ENCODE measurements at places on chromosomes 6 and 20. TPM values are rescaled to one million over a fixed set of nuclear protein-coding genes. Genes with fewer than 3 reads are reported as not detected.

DNA sequence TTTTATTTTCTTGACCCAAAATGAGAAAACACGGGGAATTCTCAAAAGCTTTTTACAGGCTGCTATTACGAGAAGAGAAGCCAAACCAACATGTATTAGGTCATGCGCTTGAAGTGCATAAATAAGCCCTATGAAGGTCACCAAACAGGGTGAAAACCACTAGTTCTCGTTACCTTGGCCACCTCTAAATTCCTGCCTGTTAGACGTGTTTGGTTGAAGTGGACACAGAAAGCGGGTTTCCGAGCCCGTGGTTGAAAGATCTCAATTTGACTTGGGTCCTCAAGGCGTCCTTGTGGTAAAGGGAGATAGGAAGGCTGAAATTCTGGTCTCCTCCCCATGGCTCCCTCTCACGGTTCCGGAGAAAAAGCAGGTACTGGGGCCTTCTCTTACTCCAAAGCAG is 6.2 kb downstream of the EYA2 start:
- no peaks in the 10 kb centered on the region for H3K36me3 ChIP-seq
- H3K27me3 ChIP-seq = peaks cover 4% of the 10 kb centered on the region
- DNase-seq = no peak
- H3K4me1 ChIP-seq = peaks cover 1% of the 10 kb centered on the region

DNA sequence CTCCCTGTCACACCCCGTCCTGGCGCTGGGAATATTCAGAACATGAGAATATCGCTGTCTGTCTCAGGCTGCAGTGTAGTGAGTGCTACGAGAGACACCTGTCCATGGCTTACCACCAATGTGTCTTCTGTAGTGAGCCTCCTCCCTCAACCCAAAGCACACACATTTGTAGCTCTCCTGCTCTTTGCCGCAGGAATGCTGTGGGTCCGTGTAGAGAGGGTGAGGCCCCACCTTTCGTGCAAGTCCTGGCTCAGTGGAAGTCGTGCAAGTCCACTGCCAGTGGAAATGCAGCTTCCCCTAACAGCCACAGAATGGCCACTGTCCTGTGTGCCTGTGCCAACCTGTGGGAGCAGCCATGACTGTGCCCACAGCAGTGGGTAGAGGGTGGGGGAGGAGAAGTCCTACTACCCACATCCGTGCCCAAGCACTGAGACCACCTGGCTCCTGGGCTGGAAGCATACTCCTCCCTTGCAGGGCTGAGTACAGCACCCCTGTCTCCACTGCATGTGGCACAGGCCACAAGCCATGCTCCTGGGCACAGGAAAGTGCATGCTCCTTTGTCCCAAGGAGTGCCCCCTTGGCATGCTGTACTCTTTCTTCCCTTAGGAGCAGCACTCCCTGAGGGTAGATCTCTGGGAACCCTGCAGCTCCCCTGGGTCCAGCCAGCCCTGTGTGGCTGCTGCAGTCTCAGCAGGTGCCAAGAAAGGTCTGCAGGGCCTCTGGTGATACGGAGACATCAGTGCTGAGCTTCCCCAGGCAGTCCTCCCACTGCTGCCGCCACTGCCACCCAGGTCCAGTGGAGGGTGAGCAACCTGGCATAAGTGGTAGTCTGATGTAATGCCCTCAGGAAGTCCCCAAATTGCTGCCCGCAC is 28.0 kb downstream of the IGF2R start:
- no peak overlapping the region for H3K27ac ChIP-seq
- H3K4me1 ChIP-seq = peaks cover 6% of the 10 kb centered on the region
- no peaks in the 10 kb centered on the region for H3K36me3 ChIP-seq
- H3K4me3 ChIP-seq = no peak overlapping the region
- H3K27me3 ChIP-seq = no peaks in the 10 kb centered on the region

GRCh38 chr6:139415365-139415764 is 40.9 kb upstream of the CITED2 start:
- no peaks in the 10 kb centered on the region for H3K4me1 ChIP-seq
- H3K4me3 ChIP-seq = no peak overlapping the region
- H3K27ac ChIP-seq = no peak overlapping the region
- H3K27me3 ChIP-seq = no peaks in the 10 kb centered on the region
- no peaks in the 10 kb centered on the region for H3K36me3 ChIP-seq

DNA sequence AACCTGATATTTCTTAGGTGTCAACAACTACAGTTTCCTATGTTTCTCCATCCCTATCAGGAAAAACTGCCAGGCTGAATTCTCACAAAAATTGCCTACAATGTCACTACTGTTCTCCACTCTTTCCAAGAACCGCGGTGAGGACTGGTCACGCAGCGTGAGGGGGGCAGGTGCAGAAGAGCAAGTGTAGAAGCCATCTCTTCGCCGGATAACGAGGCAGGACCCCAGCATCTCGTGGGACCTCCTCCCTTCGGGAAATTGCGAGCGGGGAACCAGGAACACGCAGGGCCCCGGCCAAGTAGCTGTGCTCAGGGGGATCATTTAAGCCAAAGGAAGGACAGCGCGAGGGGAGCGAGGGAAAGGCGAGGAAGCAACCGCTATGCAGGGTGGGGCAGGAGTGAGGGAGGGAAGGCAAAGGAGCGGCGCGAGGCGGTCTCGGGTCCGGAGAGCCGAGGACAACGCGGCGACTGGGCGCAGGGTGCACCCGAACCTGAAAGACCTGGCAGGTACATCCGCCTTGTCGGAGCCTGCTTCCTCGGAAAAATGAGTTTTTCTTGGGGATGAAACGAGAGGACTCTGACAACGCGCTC is 559 bp downstream of the APMAP start:
- no peaks in the 10 kb centered on the region for H3K27me3 ChIP-seq
- H3K4me1 ChIP-seq = peaks cover 52% of the 10 kb centered on the region
- peak; percentile 71 for DNase-seq
- H3K36me3 ChIP-seq = no peaks in the 10 kb centered on the region
- H3K27ac ChIP-seq = peak overlapping the region; percentile 86

Gene MAPK13
- total RNA-seq = 3.6 TPM

GRCh38 chr6:55469951-55470366 is 109.0 kb downstream of the HMGCLL1 start:
- no peak overlapping the region for H3K27ac ChIP-seq
- no peaks in the 10 kb centered on the region for H3K4me1 ChIP-seq
- DNase-seq = no peak
- no peak overlapping the region for H3K4me3 ChIP-seq

Gene F13A1
- total RNA-seq = 120 TPM

Gene SYCP2L
- total RNA-seq = 1.1 TPM

DNA sequence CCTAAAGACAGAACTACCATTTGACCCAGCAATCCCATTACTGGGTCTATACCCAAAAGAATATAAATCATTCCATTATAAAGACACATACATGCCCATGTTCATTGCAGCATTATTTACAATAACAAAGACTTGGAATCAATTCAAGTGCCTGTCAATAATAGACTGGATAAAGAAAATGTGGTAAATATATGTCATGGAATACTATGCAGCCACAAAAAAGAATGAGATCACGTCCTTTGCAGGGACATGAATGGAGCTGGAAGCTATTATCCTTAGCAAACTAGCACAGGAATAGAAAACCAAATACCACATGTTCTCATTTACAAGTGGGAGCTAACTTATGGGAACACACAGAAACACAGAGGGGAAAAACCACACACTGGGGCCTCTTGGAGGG is 8.7 kb upstream of the DEFB128 start:
- H3K36me3 ChIP-seq = no peaks in the 10 kb centered on the region
- DNase-seq = no peak
- H3K4me3 ChIP-seq = no peak overlapping the region
- H3K27ac ChIP-seq = no peak overlapping the region
- no peaks in the 10 kb centered on the region for H3K27me3 ChIP-seq
- no peaks in the 10 kb centered on the region for H3K4me1 ChIP-seq

DNA sequence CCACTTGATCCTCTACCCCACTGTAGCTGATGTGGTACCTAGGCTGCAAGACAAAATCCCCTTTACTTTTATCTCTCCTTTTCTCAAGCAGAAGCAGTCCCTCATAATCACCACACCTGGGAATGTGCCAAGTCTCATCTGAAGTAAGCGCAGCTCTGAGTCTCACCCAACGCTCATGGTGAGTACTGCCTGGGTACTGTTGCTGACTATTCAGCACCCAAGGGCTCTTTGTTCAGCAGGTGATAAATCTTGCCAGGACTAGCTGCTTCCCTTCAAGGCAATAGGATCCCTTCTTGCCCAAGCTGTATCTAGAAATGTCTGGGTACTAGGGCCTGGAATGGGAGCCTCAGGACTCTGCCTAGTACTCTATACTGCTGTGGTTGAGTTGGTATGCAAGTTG is 70.9 kb downstream of the GCLC start:
- H3K36me3 ChIP-seq = no peaks in the 10 kb centered on the region
- DNase-seq = no peak
- no peaks in the 10 kb centered on the region for H3K27me3 ChIP-seq
- no peak overlapping the region for H3K4me3 ChIP-seq
- H3K27ac ChIP-seq = no peak overlapping the region

- DNase-seq = no peak
- H3K27ac ChIP-seq = no peak overlapping the region
- H3K27me3 ChIP-seq = no peaks in the 10 kb centered on the region
- no peak overlapping the region for H3K4me3 ChIP-seq
- H3K36me3 ChIP-seq = no peaks in the 10 kb centered on the region
Measured at GRCh38 chr6:112691289-112691688, 344.2 kb downstream of the RFPL4B start.

DNA sequence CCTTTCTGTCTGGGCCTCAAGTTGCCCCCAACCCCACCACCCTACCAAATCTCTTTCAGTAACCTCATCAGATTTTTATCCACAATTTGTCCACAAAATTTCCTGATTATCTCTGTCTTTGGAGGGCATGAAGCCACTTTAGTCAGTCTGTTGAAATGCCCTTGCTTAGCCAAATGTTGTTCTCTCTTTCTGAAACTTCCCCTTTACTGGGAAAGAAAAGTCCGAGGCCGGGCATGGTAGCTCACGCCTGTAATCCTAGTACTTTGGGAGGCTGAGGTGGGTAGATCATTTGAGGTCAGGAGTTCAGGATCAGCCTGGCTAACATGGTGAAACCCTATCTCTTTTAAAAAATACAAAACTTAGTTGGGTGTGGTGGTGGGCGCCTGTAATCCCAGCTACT is 33.8 kb downstream of the TOMM6 start:
- peaks cover 5% of the 10 kb centered on the region for H3K4me1 ChIP-seq
- H3K36me3 ChIP-seq = no peaks in the 10 kb centered on the region
- H3K4me3 ChIP-seq = no peak overlapping the region
- DNase-seq = no peak

- H3K36me3 ChIP-seq = no peaks in the 10 kb centered on the region
- no peaks in the 10 kb centered on the region for H3K27me3 ChIP-seq
- H3K27ac ChIP-seq = no peak overlapping the region
- no peak for DNase-seq
- H3K4me3 ChIP-seq = no peak overlapping the region
- H3K4me1 ChIP-seq = no peaks in the 10 kb centered on the region
Measured at GRCh38 chr6:98358173-98358572, 476.2 kb upstream of the POU3F2 start.

Gene OXT
- not detected for total RNA-seq

- H3K27ac ChIP-seq = no peak overlapping the region
- no peaks in the 10 kb centered on the region for H3K27me3 ChIP-seq
- no peaks in the 10 kb centered on the region for H3K36me3 ChIP-seq
- no peak overlapping the region for H3K4me3 ChIP-seq
- DNase-seq = no peak
- H3K4me1 ChIP-seq = no peaks in the 10 kb centered on the region
Measured at GRCh38 chr6:134511984-134512683, 194.2 kb upstream of the SGK1 start.

DNA sequence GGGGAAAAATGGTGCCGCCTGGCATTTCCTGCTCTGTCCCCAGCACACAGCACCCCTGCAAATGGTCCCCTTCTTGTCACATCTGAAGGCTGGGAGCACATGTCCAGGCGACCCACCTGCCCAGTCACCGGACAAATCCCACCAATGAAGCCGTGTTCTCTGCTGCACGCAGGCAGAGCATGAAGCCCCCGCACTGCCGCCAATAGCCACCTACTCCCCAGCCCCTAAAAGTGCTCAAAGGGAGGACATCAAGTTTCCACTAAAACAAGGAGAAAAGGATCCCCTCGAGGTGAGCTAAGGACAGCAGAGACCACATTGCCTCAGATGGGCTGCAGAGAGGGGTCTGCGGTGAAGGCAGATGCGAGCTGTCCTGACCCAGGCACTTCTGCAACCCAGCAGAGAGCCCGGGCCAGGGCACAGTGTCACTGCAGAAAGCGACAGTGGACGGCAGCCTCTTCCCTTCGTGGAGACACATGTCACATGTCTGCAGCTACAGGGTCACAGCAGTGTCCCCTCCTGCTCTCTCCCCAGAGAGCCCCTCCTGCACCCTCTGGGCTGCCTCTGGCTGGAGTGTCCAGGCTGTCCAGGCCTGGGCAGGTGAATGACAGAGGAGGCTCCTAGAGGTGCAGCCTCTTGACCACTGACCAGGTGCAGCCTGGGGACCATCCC is 221.5 kb downstream of the PREX1 start:
- H3K27ac ChIP-seq = no peak overlapping the region
- H3K4me1 ChIP-seq = no peaks in the 10 kb centered on the region
- H3K36me3 ChIP-seq = no peaks in the 10 kb centered on the region
- DNase-seq = peak; percentile 21
- no peak overlapping the region for H3K4me3 ChIP-seq

Gene ZFP57
- total RNA-seq = not detected

- H3K27ac ChIP-seq = no peak overlapping the region
- H3K27me3 ChIP-seq = no peaks in the 10 kb centered on the region
- no peak for DNase-seq
Measured at GRCh38 chr20:53929974-53930650, 140.3 kb downstream of the BCAS1 start.

GRCh38 chr20:48823960-48824498 is 3.8 kb downstream of the PREX1 start:
- H3K36me3 ChIP-seq = no peaks in the 10 kb centered on the region
- no peak for DNase-seq
- no peak overlapping the region for H3K4me3 ChIP-seq
- peak overlapping the region; percentile 14 for H3K27ac ChIP-seq

Gene MAN1A1
- total RNA-seq = 101 TPM

GRCh38 chr6:163804991-163805390 is 390.5 kb downstream of the QKI start:
- H3K36me3 ChIP-seq = no peaks in the 10 kb centered on the region
- no peaks in the 10 kb centered on the region for H3K4me1 ChIP-seq
- no peaks in the 10 kb centered on the region for H3K27me3 ChIP-seq
- no peak overlapping the region for H3K4me3 ChIP-seq
- no peak overlapping the region for H3K27ac ChIP-seq
- DNase-seq = no peak

DNA sequence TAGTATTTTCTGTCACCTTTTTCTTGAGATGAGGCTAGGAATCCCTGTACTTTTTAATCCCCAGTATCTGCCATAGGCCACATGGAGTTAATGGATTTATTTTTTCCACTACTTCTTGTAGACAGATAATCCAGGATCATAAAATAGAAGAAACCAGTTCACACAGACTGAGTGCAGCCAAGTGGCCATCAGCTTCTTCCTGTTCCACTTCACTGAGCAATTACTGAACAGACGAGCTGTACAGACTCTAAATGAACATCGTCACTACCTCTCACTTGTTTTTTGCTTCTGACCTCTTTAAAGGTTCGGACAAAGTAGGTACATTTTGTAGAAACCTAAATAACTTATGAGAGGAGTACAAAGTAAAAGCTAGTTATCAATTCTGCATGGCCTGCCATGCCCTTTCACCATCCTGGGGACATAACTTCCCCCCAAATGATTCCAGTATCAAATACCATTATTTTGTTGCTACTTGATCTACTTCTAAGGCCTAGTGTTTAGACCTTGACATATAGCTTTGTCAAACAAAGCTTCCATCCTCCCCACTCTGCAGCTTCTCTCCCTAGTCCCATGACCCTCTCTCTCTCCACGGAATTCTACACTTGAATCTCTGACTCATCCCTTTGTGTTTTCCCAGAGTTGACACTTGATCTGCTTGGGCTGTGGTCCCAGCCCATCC is 34.4 kb upstream of the ARHGAP18 start:
- no peaks in the 10 kb centered on the region for H3K27me3 ChIP-seq
- H3K36me3 ChIP-seq = no peaks in the 10 kb centered on the region
- peaks cover 14% of the 10 kb centered on the region for H3K4me1 ChIP-seq
- H3K4me3 ChIP-seq = no peak overlapping the region
- DNase-seq = peak; percentile 69

All from sigmoid colon (tissue), 7 donors.